Stimulated activated CD4-positive, alpha-beta T cell treated with anti-CD3 and anti-CD28 coated beads, Interleukin-4, amount 100 ng/mL, for 48 hours (primary cell): ENCODE measurements at places on chromosomes 5 and 9.

- DNase-seq = no peak
Observed at GRCh38 chr5:96297290-96297689, 135.8 kb downstream of the PCSK1 start.

DNA sequence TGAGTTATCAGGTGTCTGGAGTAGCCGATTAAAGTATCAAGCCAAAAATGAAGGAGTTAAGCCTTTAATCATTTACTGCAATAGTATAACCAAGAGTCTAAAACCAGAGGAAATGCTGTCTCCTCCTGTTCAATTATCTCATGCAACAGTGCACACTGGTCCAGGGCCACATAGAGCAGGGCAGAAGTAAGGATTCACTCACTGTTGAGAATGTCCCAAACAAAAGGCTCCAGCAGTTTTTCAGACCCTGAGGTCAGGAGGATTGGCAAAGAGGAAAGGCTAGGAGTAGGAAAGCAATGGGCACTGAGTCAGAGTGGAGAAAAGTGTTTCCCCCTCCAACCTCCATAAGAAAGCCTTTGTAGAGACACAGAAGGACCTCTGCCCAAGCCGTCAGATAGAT lies 168.2 kb downstream of the RNF180 start:
- DNase-seq = no peak

GRCh38 chr5:96716716-96717115 lies 54.5 kb downstream of the CAST start:
- no peak for DNase-seq

- DNase-seq = no peak
Observed at GRCh38 chr5:159003045-159004030, 96.4 kb downstream of the EBF1 start.

DNA sequence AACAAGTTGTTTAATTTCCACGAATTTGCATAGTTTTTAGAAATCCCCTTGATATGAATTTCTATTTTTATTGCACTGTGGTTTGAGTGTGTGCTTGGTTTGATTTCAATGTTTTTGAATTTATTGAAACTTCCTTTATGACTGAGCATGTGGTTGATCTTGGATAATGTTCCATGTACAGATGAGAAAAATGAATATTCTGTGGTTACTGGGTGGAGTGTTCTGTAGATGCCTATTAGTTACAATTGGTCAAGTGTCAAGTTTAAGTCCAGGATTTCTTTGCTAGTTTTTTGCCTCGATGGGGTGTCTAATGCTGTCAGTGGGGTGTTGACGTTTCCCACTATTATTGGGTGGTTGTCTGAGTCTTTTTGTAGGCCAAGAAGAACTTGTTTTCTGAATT lies 319.5 kb upstream of the ACTBL2 start:
- DNase-seq = no peak

GRCh38 chr9:113160571-113160970 lies 9.8 kb downstream of the SLC31A2 start:
- no peak for DNase-seq

GRCh38 chr5:109327570-109327969 lies 82.2 kb downstream of the PJA2 start:
- DNase-seq = no peak

- DNase-seq = no peak
Observed at GRCh38 chr5:55030676-55031369, 6.8 kb downstream of the GZMK start.

- no peak for DNase-seq
Observed at GRCh38 chr9:14323083-14323971, 9.4 kb upstream of the NFIB start.

DNA sequence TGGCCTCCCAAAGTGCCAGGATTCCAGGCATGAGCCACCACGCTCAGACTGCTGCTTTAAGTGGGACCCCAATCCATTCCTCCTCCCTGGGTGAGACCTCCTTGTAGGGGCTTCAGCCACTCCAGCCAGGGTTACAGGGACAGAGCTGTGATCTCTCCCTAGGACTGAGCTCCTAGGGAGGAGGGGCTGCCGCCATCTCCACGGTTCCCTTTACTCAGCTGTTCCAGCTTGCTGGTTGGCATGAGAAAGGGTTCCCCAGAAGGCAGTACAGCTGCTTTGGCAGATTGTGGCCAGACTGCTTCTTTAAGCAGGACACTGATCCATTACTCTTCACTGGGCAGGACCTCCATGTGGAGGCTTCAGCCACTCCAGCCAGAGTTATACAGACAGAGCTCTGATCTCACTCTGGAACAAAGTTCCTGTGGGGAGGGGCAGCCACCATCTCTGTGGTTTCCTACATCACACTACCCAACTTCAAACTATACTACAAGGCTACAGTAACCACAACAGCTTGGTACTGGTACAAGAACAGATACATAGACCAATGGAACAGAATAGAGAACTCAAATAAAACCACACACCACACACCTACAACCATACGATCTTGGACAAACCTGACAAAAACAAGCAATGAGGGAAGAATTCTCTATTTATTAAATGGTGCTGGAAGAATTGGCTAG lies 7.2 kb downstream of the INSL6 start:
- DNase-seq = no peak

- peak; percentile 70 for DNase-seq
Observed at GRCh38 chr9:136532799-136533774, 12.8 kb downstream of the NOTCH1 start.

GRCh38 chr9:74573640-74574191 lies 76.6 kb downstream of the RORB start:
- no peak for DNase-seq

DNA sequence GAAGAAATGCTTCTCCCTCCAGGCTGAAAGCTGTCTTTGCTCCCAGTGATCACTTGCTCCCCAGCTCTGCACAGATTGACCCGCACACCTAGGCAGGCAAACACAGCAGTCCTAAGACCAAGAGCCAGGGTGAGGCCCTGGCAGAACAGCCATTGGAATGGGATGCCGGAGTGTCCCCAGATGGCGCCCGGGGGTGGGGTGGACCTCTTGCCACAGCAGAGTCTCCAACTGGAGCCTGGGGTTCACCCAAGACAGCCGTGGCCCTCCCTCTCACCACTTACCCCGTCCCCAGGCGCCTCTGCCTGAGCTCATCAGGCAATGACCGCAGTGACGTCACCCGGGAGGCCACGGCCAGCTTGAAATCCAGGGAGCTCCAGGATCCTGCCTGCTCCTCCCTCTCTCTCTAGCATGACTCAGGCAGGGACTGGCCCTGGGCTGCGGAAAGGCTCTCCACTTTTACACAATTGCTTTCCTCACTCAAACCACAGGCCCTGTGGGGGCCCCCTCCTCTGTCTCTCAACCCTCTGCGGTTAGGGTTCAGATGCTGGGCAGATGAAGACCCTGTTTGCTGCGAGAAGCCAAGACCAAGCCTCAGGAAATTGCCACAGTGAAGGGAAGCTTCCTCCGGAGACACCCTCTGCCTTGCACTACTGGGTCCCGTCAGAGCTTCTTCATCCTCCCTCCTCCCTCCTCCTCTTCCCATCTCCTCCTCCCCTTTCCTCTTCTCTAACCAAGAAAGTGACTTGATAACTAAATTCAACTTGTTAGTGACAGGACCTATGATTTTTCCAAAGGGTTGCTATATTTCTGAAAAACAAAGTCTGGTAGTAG lies 24.3 kb upstream of the PTGES start:
- peak; percentile 55 for DNase-seq

DNA sequence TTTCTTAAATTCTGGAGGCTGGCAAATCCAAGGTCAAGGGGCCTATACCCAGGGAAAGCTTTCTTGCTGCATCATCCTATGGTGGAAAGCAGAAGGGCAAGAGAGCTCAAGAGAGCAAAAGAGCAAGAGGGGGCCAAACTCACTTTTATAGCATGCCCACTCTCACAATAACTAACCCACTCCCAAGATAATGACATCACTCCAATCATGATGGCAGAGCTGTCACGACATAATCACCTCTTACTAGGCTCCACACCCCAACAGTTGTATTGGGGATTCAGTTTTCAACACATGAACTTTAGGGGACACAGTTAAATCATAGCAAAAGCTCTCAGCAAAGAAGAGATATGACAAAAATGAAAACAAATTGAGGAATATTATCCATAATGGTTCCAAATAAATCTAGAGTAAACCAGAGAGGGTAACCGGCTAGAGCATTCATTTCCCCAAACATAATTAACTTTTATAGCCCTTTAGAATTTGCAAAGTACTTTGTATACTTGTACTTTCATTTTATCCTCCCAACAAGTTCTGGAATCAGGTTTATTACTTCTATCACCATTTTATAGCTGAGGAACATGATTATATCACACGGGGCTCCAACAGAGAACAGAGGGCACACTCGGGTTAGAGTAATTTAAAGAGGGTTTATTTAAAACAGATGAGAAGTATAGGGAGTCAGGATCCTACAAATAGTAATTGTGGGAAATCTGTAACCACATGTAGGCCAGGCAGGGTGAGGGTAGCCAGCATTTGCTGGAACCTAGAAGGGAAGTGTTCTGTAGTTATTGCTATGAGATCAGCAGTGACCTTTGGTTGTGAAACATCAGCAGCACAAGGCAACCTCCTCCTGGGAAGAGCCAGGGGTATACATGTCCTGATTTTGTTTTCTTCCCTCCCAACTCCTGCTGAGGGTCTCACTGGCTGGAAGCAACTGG lies 7.2 kb upstream of the TARS1 start:
- DNase-seq = no peak

DNA sequence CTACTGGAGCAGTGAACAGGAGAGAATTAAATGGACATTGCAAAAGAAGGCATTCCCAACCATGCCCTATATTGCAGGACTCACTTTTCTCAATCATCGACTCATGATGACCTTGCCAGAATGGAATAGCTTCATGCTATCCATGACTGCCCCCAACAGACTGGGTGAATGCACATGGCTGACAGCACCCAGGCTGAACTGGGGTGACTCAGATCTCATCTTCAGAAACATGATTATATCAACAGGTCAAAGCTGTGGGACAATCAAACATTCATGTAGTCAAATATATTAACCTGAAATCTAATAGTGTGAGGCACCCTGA lies 34.7 kb upstream of the MIER3 start:
- DNase-seq = no peak

GRCh38 chr9:2008372-2008771 lies 6.8 kb upstream of the SMARCA2 start:
- DNase-seq = no peak

- no peak for DNase-seq
Observed at GRCh38 chr5:151274666-151275065, 21.7 kb downstream of the GM2A start.

GRCh38 chr9:83622433-83622938 lies 457 bp upstream of the IDNK start:
- DNase-seq = no peak

DNA sequence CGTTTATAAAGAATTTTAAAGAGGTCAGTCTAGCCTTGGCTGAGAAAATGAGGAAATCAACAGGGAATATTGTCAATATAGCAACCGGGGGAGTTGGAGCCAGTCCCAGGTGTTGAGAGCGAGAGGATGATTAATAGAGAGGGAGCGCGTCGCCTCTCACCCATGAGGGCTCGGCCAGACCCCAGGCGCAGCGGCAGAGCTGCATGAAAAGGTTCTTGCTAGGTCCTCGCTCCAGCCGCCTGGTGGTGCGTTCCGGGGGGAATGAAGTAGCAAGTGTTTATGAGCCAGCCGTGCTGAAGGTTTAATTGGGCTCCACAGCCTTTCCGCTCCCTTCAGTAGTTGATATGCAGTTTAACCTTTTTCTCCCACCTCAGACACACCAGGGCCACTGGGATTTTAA lies 167.3 kb upstream of the IRX1 start:
- DNase-seq = no peak

- DNase-seq = no peak
Observed at GRCh38 chr5:91691592-91691991, 308.5 kb upstream of the ARRDC3 start.

DNA sequence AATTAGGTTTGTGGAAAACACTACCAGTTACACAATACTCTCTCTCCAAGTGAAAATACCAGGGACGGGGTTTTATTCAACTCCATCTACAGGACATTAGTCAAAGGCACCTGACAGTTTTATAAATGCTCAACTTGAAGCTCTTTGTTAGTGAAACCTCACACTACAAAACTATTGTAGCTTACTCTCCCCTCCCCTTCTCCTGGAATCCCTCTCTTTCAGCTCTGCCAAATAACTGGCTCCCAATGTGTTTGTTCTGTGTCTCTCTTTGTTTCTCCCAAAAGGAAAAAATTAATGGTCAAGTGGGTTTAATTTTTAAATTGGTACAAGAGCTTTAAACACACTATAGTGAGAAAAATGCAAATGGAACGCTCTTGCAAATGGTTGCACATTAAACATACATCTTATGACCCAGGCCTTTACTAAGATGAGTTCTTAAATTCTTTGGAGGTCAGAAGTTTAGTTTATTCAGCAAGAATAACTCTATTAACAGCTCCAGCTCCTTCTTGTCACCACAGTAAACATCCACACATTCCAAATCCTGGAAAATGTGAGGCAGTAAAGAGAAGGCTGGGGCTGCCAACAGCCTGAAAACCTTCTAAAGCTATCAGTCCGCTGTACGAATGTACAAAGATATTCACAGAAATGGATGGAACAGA lies 48.4 kb downstream of the ZNF608 start:
- no peak for DNase-seq

DNA sequence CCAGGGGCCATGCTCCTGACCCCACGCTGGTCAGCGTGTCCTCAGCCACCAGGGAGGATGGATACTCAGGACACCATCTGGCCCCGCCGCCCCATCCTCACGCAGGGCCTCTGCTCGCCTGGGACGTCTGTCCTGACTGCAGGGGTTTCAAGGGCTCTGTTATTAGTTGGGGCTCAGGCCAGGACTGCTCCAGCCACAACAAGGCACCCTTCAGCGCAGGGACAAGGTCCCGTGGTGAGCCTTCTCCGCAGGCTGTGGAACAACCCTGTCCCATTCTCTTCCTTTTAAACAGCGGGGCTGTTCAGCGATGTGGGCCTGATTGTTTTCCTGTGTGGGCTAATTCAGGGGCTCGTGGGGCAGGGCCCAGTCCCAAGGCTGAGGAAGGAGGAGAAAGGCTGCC lies 61.6 kb downstream of the SEMA4D start:
- no peak for DNase-seq

GRCh38 chr9:104073770-104074133 lies 20.4 kb upstream of the SMC2 start:
- DNase-seq = no peak

GRCh38 chr5:166992874-166993722 lies 1298.3 kb upstream of the WWC1 start:
- no peak for DNase-seq

- DNase-seq = no peak
Observed at GRCh38 chr5:123125962-123126732, 37.1 kb downstream of the PRDM6 start.

DNA sequence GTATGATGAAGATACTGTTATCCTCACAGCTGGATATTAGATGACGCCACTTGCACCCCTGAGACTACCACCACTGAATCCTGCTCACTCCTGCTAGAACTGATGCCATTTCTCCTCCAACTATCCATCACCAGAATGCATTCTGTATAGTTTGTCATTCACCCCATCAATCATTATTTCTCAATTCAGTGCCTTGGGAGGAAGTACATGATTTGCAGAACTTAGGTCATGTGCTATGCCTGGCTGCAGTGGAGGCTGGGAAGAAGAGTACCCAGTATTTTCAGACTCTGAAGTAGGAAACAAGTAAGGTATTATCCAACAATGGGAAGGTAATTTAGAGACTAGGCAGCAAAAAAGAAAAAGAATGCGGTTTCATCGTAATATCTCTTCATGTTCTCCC lies 26.2 kb upstream of the HSD17B4 start:
- DNase-seq = no peak
